ENCODE measurements at places on chromosomes 16 and 17. TPM values are rescaled to one million over a fixed set of nuclear protein-coding genes. Genes with fewer than 3 reads are reported as not detected.

Gene SLC6A4
- total RNA-seq: not detected

Gene KRT27
- total RNA-seq: not detected

- H3K4me3 ChIP-seq: no peak overlapping the region
- peak; percentile 22 for DNase-seq
- no peaks in the 10 kb centered on the region for H3K4me1 ChIP-seq
- peaks cover 48% of the 10 kb centered on the region for H3K27me3 ChIP-seq
- H3K27ac ChIP-seq: no peak overlapping the region
- H3K36me3 ChIP-seq: no peaks in the 10 kb centered on the region
Observed at GRCh38 chr16:17277981-17278381, 192.8 kb downstream of the XYLT1 start.

DNA sequence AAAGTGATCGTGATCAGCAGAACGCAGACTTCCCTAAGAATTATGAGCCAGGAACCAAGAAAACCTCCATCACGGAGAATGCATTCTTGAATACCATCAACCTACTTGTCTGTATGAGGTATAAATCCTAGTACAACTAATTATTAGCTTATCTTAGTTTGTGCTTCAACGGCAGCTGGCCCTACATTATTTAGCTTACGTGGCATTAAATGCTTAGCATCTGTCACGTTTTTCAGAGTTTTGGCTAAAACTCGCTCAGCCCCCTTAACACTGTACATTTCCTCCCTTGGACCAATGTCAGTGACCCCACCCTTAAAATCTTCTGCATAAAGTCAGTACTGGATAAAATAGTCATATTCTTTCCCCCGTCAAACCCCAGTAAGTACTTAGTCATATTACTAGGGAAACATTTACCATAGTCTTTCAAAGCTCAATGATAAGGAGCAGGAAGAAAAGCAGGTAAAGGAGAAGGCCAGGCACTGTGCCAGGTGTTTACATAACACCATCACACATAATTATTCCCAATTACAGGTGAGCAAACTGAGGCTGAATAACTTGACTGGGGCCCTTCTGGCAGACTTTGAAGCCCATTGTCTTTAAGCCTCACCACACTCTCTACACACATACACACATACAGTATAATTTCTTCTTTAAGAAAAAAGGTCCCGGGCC lies 16.6 kb upstream of the TXNDC11 start:
- H3K4me3 ChIP-seq: no peak overlapping the region
- H3K4me1 ChIP-seq: no peaks in the 10 kb centered on the region
- DNase-seq: no peak
- H3K27me3 ChIP-seq: no peaks in the 10 kb centered on the region

DNA sequence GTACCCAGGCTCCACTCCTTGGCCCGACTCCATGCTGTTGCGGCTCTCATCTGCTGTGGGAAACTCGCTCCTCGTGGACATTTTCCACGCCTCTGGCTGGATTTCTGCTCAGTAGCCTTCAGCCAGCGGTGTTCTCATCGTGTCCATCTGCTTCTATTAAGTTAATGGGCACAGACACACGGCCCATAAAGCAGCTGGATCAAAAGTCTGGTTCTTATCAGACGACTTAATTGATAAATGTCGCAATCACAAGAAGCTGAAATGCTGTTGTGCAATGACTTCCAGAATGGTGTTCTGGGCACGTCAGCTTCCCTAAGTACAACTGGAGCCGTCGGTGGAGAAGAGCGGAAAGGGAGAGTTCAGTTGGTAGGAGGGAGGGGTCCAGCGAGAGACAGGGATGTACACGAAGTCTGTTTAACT lies 211.7 kb upstream of the CHMP6 start:
- no peak for DNase-seq
- H3K4me1 ChIP-seq: peaks cover 11% of the 10 kb centered on the region
- peaks cover 8% of the 10 kb centered on the region for H3K36me3 ChIP-seq
- no peak overlapping the region for H3K4me3 ChIP-seq
- H3K27me3 ChIP-seq: no peaks in the 10 kb centered on the region
- no peak overlapping the region for H3K27ac ChIP-seq

DNA sequence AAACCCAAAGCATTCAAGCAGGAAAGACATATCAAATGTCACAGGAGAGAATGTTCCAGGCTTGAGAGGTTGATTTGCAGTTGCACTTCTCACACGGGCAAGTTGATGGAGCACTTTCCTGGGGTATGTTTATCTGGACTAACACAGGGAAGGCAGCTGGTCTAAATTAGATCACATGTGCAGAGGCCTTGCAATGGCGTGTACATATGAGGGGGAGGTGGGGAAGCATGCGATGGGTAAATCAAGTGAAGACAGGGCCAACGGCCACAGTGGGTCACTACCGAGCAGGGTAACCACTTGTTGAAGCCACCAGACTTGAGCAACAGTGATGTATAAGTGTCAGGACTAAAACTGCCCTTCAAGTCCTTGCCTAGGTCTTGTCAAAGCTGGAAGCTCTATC lies 156.6 kb upstream of the MAF start:
- H3K36me3 ChIP-seq: no peaks in the 10 kb centered on the region
- no peak overlapping the region for H3K27ac ChIP-seq
- no peak overlapping the region for H3K4me3 ChIP-seq
- no peaks in the 10 kb centered on the region for H3K27me3 ChIP-seq

GRCh38 chr17:82596837-82597672 lies 51.2 kb downstream of the WDR45B start:
- H3K4me3 ChIP-seq: no peak overlapping the region
- no peak for DNase-seq
- no peaks in the 10 kb centered on the region for H3K4me1 ChIP-seq
- no peak overlapping the region for H3K27ac ChIP-seq
- H3K36me3 ChIP-seq: peaks cover 91% of the 10 kb centered on the region
- H3K27me3 ChIP-seq: no peaks in the 10 kb centered on the region

DNA sequence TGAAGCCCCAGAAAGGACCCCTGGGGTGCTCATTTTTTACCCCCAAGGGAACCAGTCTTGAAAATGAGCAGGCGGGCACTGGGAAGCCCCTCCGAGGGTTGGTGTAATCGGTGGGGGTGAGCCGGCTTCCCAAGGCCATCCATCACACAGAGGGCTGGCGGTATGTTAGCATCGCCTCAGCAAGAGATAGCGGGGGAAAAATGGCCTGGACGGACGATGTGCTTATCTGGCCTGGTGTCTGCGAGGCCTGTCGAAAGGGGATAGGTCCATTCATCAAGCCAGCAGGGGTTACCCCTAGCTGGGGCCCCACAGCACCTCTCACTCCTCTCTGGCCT lies 188.9 kb downstream of the IRF8 start:
- H3K27me3 ChIP-seq: peaks cover 50% of the 10 kb centered on the region
- no peaks in the 10 kb centered on the region for H3K36me3 ChIP-seq
- DNase-seq: no peak
- no peak overlapping the region for H3K27ac ChIP-seq
- H3K4me3 ChIP-seq: no peak overlapping the region

DNA sequence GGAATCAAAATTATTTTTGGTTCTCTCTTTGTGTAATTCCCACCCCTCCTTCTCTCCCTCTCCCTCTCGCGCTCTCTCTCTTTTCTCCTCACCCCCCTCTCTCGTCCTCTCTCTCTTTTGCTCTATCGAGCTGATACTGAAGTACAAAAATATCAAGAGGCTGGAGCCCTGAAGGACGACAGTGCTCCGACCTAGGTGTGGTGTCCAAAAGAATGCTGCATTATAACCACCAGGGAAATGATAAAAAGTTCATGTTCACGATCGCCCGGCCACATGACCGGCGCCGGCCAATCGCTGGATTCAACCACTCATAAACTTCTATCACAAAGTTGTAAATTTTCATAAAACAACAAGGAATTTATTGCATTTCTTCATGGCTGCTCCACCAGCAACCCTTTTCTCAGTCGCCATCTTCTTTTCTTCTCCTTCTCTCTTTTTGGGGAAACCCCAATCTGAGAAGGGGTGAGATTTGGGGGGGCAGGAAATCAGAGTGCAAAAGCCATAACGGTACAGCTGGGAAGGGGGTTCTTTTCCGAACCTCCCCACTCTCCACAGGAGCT lies at the start of gene HOXB6:
HOXB6 (minus strand) TSS at position 217 of the 560 bp plus-strand sequence. CDS start 6,836 bp downstream, outside the sequence.
- DNase-seq: peak; percentile 77
- H3K36me3 ChIP-seq: peaks cover 6% of the 10 kb centered on the region
- no peaks in the 10 kb centered on the region for H3K27me3 ChIP-seq
- peaks cover 60% of the 10 kb centered on the region for H3K4me1 ChIP-seq
- H3K4me3 ChIP-seq: peak within 1 kb of the TSS; percentile 59
- H3K27ac ChIP-seq: peak within 1 kb of the TSS; percentile 81

- peak; percentile 39 for DNase-seq
- H3K4me1 ChIP-seq: peaks cover 6% of the 10 kb centered on the region
- peaks cover 4% of the 10 kb centered on the region for H3K27me3 ChIP-seq
- no peaks in the 10 kb centered on the region for H3K36me3 ChIP-seq
- H3K27ac ChIP-seq: no peak within 1 kb of the TSS
- no peak within 1 kb of the TSS for H3K4me3 ChIP-seq
Observed at GRCh38 chr16:21150375-21151001, at the start of gene DNAH3. Gene DNAH3 (minus strand): TSS chr16:21150846. CDS start chr16:21150319, 527 bp downstream.

DNA sequence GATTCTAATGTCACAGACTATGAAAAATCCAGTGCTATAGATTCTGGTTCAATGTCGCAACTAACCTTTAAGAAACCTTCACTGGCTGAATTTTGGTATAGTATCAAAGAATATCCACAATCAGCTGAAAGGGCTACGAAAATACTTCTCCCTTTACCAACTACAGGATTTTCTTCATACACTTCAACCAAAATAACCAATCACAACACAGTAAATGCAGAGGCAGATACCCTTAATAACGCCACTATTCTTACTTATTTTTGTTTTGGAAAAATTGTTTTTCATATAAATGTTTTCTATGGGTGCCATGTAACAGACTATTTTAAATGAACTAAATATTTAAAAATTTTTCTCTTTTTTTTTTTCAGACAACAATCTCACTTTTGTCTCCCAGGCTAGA lies 48.9 kb upstream of the TRAP1 start:
- peaks cover 4% of the 10 kb centered on the region for H3K4me1 ChIP-seq
- peak; percentile 55 for DNase-seq
- H3K4me3 ChIP-seq: no peak overlapping the region
- H3K36me3 ChIP-seq: peaks cover 59% of the 10 kb centered on the region

Gene PPL
- total RNA-seq: 0.07 TPM

- DNase-seq: no peak
- peaks cover 16% of the 10 kb centered on the region for H3K4me1 ChIP-seq
- no peaks in the 10 kb centered on the region for H3K27me3 ChIP-seq
Observed at GRCh38 chr17:68433211-68433610, 24.1 kb downstream of the WIPI1 start.

Gene CCL16
- not detected for total RNA-seq

GRCh38 chr17:63649813-63650212 lies 27.6 kb downstream of the MAP3K3 start:
- H3K4me1 ChIP-seq: no peaks in the 10 kb centered on the region
- no peak for DNase-seq
- H3K36me3 ChIP-seq: peaks cover 24% of the 10 kb centered on the region

- no peak for DNase-seq
- no peaks in the 10 kb centered on the region for H3K36me3 ChIP-seq
- no peak overlapping the region for H3K4me3 ChIP-seq
- peaks cover 3% of the 10 kb centered on the region for H3K4me1 ChIP-seq
- no peak overlapping the region for H3K27ac ChIP-seq
Observed at GRCh38 chr16:85715169-85716021, 26.6 kb upstream of the GINS2 start.

Gene MYO18A
- 65.4 TPM for total RNA-seq

DNA sequence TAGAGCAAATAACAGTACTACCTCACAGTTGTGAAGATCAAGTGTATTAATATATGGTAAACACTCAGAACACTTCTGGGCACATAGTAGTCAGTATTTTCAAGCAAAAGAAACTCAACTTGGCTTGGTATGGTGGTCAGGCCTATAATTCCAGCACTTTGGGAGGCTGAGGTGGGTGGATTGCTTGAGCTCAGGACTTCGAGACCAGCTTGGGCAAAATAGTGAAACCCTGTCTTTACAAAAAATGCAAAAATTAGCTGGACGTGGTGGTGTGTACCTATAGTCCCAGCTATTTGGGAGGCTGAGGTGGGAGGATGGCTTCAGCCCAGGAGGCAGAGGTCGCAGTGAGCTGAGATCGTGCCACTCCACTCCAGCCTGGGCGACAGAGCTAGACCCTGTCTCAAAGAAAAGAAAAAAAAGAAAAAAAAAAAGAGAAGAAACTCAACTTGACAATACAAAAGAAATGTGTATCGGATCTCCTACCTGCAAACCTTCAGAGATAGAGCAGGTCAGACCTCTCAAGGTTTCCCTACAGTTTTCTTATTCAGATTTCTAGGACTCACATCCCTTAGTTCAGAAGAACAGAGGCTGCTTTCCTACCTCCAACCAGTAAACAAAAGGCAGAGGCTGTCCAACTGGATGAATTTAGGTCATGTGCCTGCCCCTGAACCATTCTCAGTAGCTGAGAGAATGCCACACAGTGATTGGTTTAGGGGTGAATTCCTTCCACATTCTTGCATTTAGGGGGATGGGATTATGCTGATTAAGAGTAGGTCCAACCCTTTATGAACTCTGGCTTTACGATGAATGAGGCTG lies 1.7 kb upstream of the KPNA2 start:
- peaks cover 28% of the 10 kb centered on the region for H3K36me3 ChIP-seq
- DNase-seq: peak; percentile 22
- no peak overlapping the region for H3K4me3 ChIP-seq
- no peaks in the 10 kb centered on the region for H3K27me3 ChIP-seq
- peaks cover 8% of the 10 kb centered on the region for H3K4me1 ChIP-seq
- H3K27ac ChIP-seq: no peak overlapping the region

Gene HSD17B1
- 12.9 TPM for total RNA-seq

- H3K27ac ChIP-seq: no peak overlapping the region
- no peaks in the 10 kb centered on the region for H3K27me3 ChIP-seq
- H3K36me3 ChIP-seq: no peaks in the 10 kb centered on the region
- no peak overlapping the region for H3K4me3 ChIP-seq
- H3K4me1 ChIP-seq: peaks cover 13% of the 10 kb centered on the region
Observed at GRCh38 chr17:81973432-81973831, 4.0 kb upstream of the ASPSCR1 start.

DNA sequence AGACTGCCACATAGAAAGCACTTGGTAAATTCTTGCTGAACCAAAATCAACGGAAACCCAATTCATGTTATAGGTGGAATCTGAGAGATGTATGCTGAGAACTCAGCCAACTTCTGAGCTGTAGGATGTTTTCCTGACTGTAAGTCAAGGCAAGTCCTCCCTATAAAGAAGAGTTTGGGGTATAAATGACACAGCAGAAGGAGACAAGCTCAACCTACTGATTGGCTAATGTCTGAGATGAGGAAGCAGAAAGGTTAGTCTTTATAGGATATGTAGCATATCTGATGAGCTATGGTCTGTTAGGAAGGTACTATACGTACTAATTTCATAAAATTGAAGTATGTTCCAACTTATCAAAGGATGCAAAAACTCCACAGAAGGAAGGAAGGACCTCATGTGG lies 99.5 kb downstream of the XYLT1 start:
- no peak for DNase-seq
- no peaks in the 10 kb centered on the region for H3K4me1 ChIP-seq
- no peak overlapping the region for H3K27ac ChIP-seq
- H3K36me3 ChIP-seq: no peaks in the 10 kb centered on the region
- no peak overlapping the region for H3K4me3 ChIP-seq

Gene KRTAP2-2
- not detected for total RNA-seq

- H3K27ac ChIP-seq: peak overlapping the region; percentile 78
- peaks cover 43% of the 10 kb centered on the region for H3K4me1 ChIP-seq
- H3K36me3 ChIP-seq: no peaks in the 10 kb centered on the region
- DNase-seq: no peak
- H3K4me3 ChIP-seq: peak overlapping the region; percentile 53
- no peaks in the 10 kb centered on the region for H3K27me3 ChIP-seq
Observed at GRCh38 chr16:89827383-89828198, 684 bp upstream of the SPIRE2 start.

Gene KRT33B
- total RNA-seq: not detected

- no peaks in the 10 kb centered on the region for H3K27me3 ChIP-seq
- H3K4me1 ChIP-seq: peaks cover 8% of the 10 kb centered on the region
- DNase-seq: no peak
- no peak overlapping the region for H3K27ac ChIP-seq
- H3K4me3 ChIP-seq: no peak overlapping the region
Observed at GRCh38 chr17:47964856-47965255, 6.1 kb upstream of the CDK5RAP3 start.

Gene LPCAT2
- total RNA-seq: 15.0 TPM
